Left renal cortex interstitium (tissue), 4 donors: ENCODE measurements at places on chromosomes 1 and 21. TPM values are rescaled to one million over a fixed set of nuclear protein-coding genes. Genes with fewer than 3 reads are reported as not detected.

GRCh38 chr1:165467706-165468105 is 22.8 kb upstream of the RXRG start:
- DNase-seq = no peak

- DNase-seq = no peak
These were observed 84.1 kb downstream of the DMRTB1 start for GRCh38 chr1:53543130-53543777.

DNA sequence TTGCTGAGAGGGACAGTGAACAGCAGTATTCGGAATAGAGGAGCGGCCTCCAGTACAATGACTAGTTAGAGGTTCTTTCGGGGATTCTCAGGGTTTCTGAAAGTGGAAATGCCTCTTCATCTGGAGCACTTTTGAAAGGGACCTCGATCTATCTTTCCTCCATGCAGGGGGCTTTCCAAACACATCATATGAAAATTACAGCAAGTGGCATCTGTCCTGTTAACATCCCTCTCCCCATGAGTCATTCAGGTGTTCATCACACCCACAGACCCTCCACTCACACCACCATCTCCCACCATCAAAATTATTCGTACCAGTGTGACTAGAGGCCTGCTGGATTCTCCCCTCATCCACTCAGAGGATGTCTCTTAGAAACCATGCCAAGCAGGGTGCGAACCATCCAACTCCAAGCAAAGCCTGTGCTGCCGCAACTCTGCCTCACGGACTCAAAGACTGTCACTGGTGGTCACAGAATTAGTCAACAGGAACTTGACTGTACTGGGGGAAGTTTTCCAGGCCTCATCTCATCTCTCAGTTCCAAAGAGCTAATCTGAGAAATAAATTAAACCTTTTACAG is 211.1 kb downstream of the MRPL39 start:
- DNase-seq = no peak

- DNase-seq = no peak
These were observed 11.3 kb upstream of the LRRC8D start for GRCh38 chr1:89809556-89809955.

- no peak for DNase-seq
These were observed 50.3 kb upstream of the TARBP1 start for GRCh38 chr1:234529095-234529949.

GRCh38 chr1:4573526-4573925 is 80.9 kb upstream of the AJAP1 start:
- no peak for DNase-seq

GRCh38 chr1:5151511-5151910 is 497.1 kb downstream of the AJAP1 start:
- DNase-seq = no peak

GRCh38 chr1:97926017-97926708 is 5.3 kb upstream of the DPYD start:
- DNase-seq = no peak

GRCh38 chr1:238139713-238140112 is 249.0 kb upstream of the ZP4 start:
- no peak for DNase-seq

DNA sequence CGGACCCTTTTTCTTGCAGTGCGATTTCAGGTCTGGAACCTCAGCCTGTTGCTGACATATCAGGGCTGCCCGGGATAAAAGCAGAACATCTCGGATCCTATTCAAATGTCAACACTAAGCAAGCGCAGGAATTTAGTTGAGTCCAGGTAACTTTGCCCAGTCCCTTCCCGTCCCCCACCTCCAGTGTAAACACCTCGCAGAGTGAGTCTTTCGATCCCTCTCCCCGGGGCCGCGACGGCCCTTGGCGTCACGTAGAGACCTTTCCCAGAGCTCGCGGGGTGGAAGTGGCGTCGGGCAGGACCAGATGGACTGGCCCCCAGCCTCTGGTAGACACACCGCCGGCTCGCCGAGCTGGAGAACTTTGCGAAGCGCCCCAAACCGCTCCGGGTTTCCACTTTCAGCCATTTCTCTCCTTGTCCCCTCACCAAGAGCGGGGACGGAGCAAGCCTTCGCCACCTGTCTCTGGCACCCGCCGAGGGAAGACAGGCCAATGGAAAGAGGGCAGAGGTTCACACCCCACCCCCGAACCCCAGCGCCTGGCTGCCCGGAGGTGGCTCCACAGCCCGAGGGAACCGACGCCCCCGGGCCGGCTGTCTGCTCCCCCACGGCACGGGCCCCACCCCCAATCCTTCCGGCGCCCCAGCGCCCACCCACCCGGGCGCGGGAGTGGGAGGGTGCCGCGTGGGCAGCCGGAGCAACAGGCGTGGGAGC is 570 bp downstream of the KCND3 start:
- DNase-seq = no peak

DNA sequence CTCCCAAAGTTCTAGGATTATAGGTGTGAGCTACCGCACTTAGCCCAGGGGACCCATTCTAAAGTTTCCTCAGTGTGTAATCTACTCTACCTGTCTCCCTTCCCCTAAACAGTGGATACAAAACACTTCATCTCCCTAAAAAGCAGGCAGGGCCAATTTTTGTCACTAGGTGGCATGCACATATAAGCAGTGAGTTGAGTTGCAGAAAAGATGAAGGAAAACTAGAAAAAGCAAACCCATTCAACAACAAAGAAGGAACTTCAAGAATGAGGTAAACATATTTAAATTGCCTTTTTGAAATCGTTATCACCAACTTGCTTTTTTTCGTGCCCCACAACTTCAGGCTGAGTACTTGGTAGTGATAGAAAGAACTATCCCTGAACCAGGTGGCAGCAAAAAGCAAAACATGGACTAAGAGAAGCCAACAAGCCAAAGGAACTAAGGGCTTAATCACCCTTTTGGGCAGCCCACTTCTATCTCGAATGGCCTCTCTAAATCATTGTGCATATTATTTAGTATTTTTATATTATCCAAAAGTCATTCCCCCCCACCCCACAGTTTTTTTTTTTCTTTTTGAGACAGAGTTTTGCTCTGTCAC is 19.7 kb upstream of the ALDH9A1 start:
- no peak for DNase-seq

DNA sequence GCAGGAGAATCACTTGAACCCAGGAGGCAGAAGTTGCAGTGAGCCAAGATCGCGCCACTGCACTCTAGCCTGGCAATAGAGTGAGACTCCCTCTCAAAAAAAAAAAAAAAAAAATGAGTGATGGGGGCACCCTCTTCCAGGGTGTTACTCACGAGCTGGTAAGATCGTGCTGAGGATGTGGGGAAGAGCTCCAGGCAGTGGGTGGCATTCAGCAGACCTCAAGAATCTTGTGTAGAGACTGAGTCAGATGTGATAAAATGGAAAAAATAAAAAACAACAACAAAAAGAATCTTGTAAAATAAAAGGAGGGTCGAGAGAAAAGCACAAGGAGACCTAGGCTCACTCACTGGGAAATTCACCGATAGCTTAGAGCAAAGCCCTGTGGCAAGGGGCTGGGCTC is 38.5 kb downstream of the EPHA2 start:
- DNase-seq = no peak

GRCh38 chr1:94942171-94943128 is 15.5 kb upstream of the CNN3 start:
- DNase-seq = no peak

GRCh38 chr1:231045286-231045685 is 5.2 kb upstream of the FAM89A start:
- no peak for DNase-seq

DNA sequence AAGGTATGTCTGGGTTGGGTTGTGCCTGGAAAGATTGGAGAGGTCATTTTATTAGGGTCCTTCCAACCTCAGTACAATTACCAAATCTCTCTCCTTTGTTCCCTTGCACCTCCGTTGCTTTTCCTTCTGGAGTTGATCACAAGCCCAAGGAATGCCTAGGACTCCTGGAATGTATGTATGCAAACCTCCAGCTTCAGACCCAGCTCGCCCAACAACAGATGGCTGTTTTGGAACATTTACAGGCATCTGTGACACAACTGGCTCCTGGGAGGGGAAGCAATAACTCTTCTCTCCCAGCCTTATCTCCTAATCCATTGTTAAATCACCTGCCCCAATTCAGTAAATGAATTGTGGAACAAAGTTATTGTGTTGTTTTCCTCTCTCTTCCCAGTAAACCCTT is 8.3 kb downstream of the TSACC start:
- no peak for DNase-seq

GRCh38 chr1:51327386-51327785 is 3.0 kb downstream of the TTC39A start:
- DNase-seq = no peak

The OSBPL9 gene
- polyA plus RNA-seq = 111 TPM

The CELA3A gene
- not detected for polyA plus RNA-seq

The TTC24 gene
- 0.97 TPM for polyA plus RNA-seq

The IGSF9 gene
- polyA plus RNA-seq = 26.1 TPM

The SH2D1B gene
- polyA plus RNA-seq = 0.13 TPM

The IL23R gene
- not detected for polyA plus RNA-seq

The TEKT2 gene
- polyA plus RNA-seq = 13.5 TPM
